ENCODE measurements at places on chromosomes 6 and 20.

- no peak for DNase-seq
These were observed 456.8 kb downstream of the MAFB start for GRCh38 chr20:40232273-40232672.

DNA sequence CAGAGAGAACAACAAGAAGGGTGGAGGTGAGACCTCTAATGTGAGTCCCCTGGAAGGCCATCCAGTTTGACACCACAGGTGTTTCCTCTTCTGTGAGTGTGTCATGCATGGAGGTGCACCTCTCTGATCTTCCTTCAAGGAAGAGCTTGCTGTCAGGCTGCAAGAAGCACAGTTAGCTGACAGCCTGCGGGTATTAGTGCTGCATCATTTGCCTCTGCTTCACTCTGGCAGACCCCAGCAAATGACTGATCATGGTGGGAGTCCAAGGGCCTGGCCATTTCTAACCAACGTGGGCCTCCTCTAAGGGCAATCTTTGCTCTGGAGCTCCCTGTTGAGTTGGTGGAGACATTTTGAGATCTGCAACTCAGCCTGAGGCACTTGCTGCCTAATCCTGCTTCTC, 206.3 kb downstream of the EPHA7 start:
- DNase-seq = no peak

- DNase-seq = no peak
These were observed 231.5 kb upstream of the PLCB4 start for GRCh38 chr20:8837396-8837795.

DNA sequence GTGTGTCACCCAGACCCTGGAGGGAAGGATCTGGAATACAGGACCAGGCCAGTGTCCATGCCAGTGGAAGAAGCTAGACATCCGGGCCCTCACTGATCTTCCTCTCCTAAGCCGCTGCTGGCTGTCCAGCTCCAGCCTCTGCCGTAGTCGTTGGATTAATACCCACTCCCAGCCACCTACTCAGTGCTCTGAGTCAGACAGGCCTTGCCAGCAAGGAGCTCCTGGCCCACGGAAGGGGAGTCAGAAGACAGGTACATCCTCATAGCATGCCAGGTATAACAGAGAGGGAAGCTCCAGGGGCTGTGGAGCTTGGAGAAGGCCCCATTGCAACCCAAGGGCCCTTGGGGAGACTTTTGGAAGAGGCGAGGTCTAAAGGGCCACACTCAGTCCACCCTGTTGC, 49.0 kb downstream of the STK35 start:
- DNase-seq = no peak

DNA sequence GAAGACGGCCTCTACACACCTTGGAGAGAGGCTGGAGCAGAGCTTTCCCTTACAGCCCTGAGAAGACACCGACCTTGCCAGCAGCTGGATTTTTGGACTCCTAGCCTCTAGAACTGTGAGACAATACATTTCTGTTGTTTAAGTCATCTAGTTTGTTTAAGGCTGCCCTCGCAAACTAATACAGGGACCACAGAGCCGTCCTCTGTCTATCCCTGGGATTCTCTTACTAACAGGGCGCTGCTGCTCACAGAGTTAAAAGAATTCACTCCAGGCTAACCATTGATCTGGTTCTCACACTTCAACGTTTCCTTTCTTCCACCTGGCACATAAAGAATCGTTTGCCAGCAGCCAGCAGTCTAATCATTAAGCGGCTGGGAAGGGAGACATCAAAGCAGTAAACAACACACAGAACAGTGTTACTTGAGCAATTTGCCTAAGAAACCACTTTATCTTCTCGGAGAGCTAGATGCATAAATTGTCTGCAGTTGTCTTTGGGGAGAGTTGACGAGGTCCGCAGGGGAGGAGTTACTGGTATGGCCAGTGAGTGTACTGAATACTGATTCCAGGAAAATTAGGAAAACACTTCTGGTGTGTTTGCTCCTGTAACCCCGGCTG, 103.5 kb upstream of the AKAP12 start:
- DNase-seq = peak; percentile 43

GRCh38 chr6:1364791-1365190, 24.6 kb upstream of the FOXF2 start:
- DNase-seq = no peak

- no peak for DNase-seq
These were observed 27.1 kb upstream of the FAM217A start for GRCh38 chr6:4105980-4106536.

DNA sequence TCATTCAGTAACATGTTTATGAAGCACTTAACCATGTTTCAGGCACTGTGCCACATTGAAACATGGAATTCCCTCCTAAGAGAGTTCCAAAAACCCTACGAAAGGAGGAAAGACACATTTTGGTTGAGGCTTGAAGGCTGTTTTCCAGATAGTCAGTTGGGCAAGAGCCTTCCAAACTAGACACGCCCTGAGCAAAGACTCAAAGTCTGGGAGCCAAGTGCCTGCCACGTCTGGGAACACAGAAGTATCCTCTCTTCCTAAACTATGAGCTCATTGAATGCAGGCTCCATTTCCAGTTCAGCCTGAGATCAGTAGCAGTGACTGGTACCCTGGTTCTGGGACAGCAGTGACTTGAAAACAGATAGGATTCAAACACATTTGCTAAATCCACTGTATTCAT, 74.5 kb upstream of the FAM8A1 start:
- DNase-seq = no peak

DNA sequence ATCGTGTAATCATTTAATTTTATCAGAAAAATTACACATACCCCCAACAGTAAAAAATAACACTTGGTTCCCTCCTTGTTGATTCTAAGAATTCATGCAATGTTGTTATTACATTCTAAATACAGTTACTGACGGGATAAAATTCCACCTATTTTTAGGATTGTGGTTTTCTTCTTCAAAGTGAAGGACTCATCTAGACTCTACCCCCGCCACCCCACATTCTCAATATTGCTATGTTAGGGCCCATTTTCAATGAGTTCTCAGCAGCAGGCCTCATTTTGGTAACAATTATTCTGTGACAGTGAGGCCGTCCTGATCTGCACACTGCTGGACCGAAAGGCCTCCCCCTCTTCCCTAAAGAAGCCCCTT, 43.5 kb downstream of the PREX1 start:
- DNase-seq = no peak

GRCh38 chr6:139931747-139932146, 557.3 kb upstream of the CITED2 start:
- no peak for DNase-seq

DNA sequence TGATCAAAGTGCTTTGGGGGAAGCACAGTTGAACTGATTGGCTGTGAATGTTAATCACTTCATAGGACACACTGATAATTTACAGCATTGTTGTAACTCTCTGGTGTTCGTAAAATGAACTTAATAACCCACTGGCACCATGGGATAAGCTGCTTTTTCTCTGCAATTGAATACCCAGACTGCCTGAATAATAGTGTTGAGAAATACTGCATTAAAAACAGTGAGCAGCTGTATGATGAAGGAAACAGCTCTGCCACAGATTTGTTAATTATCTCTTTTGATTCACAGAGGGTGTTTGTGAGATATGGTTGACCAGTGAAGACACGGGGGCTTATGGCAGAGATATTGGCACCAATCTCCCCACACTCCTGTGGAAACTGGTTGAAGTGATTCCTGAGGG, 420.9 kb downstream of the CDKAL1 start:
- no peak for DNase-seq

DNA sequence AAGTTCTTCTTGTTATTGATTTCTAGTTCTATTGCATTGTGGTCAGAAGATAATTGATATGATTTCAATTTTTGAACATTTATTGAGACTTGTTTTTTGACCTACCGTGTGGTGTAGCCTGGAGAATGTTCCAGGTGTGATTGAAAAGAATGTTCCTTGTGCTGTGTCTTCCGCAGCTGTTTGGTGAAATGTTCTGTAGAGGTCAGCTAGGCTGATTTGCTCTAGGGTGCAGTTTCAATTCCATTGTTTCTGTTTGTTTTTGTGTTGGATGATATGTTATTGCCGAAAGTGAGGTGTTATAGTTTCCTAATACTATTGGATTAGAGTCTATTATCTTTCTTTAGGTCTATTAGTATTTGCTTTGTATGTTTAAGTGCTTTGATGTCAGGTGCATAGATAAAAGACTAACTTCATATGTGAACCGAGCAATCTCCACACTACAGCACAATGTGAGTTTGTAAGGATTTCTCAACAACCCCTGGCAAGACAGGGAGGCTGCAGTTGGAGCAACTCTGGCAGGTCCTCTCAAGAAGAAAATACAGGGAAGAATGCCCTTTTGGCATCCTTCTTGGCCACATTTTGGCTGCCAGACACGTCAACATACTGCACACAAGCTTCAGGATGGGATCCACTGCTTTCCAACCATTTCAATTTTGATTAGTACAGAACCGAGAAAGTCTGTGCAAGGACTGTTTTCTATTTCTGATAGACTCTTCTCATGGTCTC, 320.7 kb downstream of the RNF144B start:
- DNase-seq = no peak

DNA sequence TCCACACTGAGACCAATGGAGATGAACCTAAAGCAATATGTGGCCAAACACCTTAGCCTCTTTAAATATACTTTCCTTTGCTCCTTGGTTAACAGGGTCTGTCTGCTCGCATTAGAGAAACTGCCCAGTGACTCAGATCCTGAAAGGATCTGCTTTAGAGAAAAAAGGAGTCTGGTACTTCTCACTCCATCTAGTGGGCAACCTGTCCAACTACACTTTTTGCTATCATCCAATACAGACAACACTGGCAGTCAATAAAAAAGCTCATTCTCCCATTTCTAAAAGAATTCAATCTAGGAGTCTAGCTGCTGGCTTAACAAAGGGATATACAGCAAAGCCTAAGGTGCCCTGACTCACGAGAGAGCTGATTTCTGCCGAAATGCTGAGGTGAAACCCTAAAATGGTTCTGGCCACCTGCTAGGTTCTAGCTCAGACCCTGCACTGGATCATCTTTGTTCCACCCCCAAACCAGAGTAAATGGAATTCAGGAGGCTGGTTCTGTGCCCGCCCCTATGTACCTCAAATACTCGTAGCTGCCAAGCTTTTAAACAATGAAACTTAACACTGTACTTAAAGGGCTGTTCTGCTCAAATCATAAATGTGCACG, 11.5 kb downstream of the GNL1 start:
- no peak for DNase-seq

GRCh38 chr20:1895674-1896483, 672 bp downstream of the SIRPA start:
- no peak for DNase-seq

- DNase-seq = no peak
These were observed 151.9 kb upstream of the CARMIL1 start for GRCh38 chr6:25127076-25127837.

GRCh38 chr20:57180954-57181353, 85.5 kb downstream of the BMP7 start:
- DNase-seq = no peak

DNA sequence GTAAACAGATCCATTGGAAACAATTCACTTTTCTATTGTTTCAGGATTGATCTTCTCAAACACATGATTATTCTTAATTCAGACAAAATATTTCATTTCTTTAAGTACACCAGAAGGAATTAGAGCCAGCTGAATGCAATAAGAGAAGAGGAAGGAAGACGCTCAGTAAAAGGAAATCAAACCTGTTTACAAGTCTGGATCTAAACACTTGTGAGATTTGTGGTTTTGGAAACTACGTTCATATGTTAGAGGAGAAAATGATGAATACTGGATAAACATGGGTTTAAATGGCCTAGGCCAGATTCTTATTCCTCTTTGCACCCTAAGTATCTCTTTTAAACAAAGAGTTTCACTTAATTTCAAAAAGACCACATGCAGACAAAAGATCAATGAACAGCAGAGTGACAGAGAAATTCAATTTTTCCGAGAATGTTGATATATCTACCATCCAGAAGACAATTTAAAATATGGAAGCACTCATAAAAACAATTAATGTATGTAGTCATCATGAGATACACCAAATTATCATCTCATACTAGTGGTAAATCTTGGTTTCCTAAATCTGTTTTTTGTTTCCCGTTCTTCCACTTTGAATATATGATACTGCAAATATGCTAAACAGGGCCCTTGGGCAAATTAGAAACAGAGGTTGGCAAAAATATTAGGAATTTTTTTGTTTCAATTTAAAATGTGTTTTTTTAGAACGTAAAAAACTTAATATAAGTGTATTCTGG, 703.5 kb upstream of the CITED2 start:
- no peak for DNase-seq

DNA sequence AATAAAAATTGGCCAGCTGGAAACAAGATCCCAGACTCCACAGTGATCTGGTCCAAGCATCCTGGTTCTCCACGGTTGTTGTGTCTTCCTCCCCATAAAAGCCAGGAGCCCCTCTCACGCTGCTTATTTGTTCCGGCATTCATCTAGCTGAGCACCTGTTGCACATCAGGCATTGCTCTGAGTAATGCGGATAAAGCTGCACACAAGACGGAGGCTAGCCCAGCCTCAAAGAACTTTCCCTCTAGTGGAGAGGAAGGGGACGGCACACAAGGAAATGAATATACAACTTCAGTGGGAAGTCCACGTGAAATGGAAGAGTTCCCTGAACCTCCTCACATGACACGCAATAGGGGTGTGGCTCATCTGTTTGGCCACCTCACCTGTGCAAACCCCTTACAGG, 30.3 kb upstream of the NXT1 start:
- DNase-seq = no peak

DNA sequence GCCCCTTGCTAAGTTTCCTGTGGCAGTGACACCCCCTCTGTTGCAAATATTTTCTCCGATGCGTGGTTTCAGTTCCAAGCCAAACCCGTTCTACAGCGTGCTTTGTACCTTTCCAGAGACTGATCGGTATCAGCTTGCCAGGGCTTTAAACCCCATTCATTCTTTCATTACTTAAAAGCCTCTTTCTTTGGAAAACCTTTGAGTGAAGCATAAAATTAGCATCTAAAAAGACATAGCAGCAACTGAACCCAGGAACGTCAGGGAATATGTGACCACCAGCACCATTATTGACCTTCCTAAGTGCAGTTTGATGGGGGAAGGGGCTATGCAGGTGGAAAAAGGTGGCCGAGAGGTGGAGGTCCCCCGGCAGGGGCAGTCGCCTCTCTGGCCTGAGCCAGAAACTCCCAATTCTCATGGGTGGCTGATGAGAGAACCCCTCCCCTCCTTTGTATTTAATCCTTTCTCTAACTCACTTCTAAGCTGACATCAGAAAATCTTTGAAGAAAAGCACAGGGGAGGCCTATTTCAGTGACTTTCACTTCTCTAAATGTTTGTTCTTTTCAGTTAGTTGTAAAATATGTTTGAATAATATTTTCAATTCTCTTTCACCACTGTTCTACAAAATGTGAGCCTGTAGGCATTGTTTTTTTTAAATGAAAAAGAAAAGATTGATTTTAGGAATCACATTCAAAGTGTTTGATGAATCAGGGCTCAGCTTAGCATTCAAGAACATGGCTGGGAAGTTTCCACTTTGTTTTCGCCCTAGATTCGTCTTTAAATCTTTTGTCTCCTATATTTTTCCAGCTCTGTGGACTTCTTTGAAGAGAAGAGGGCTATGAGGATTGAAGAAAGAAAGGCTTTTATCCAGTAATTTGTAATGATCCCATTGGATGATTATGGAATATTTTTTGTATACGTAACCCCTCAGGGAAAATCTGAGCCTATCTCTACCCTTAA, 89.2 kb downstream of the RSPH3 start:
- DNase-seq = no peak
